Activated naive CD8-positive, alpha-beta T cell treated with anti-CD3 and anti-CD28 coated beads, Interleukin-2, amount 10 ng/mL, durations not matched to agents 7 days and 5 days (primary cell): ENCODE measurements at places on chromosomes 7 and 10. TPM values are rescaled to one million over a fixed set of nuclear protein-coding genes. Genes with fewer than 3 reads are reported as not detected.

GRCh38 chr7:11737723-11738122, 94.3 kb downstream of the THSD7A start:
- no peaks in the 10 kb centered on the region for H3K4me1 ChIP-seq
- H3K4me3 ChIP-seq = no peak overlapping the region
- H3K36me3 ChIP-seq = no peaks in the 10 kb centered on the region
- no peak for DNase-seq
- no peaks in the 10 kb centered on the region for H3K27me3 ChIP-seq

GRCh38 chr7:22572937-22573336, 72.9 kb upstream of the STEAP1B start:
- DNase-seq = no peak
- peaks cover 14% of the 10 kb centered on the region for H3K36me3 ChIP-seq
- peaks cover 38% of the 10 kb centered on the region for H3K4me1 ChIP-seq
- H3K27me3 ChIP-seq = peaks cover 60% of the 10 kb centered on the region
- no peak overlapping the region for H3K4me3 ChIP-seq
- H3K27ac ChIP-seq = no peak overlapping the region

- no peak overlapping the region for H3K27ac ChIP-seq
- H3K4me1 ChIP-seq = no peaks in the 10 kb centered on the region
- peaks cover 9% of the 10 kb centered on the region for H3K27me3 ChIP-seq
- no peak overlapping the region for H3K4me3 ChIP-seq
- DNase-seq = no peak
Observed at GRCh38 chr7:120833546-120833945, 24.4 kb downstream of the TSPAN12 start.

DNA sequence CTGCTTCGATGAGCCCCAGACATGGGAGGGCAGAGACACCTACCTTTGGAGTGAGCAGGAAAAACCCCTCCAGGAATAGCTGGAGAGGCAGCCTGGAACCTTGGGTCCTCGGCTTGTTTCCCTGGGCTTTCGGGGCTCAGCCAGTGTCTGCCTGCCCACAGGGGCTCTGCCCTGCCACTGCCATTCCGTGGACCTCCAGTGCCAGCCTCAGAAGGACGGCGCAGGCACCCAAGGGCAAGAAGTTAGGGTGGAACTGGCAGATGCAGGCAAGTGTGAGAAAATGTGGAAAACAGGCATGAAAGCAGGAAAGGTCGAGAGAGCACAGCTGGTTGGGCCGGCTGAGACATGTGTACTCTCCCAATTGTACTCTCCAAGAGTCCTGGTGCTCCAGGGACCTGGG, 281.5 kb downstream of the GRID1 start:
- no peak for DNase-seq
- no peak overlapping the region for H3K4me3 ChIP-seq
- H3K27me3 ChIP-seq = peaks cover 7% of the 10 kb centered on the region
- no peaks in the 10 kb centered on the region for H3K4me1 ChIP-seq

Gene CPN1
- not detected for total RNA-seq

Gene SYT15B
- 0.47 TPM for total RNA-seq

DNA sequence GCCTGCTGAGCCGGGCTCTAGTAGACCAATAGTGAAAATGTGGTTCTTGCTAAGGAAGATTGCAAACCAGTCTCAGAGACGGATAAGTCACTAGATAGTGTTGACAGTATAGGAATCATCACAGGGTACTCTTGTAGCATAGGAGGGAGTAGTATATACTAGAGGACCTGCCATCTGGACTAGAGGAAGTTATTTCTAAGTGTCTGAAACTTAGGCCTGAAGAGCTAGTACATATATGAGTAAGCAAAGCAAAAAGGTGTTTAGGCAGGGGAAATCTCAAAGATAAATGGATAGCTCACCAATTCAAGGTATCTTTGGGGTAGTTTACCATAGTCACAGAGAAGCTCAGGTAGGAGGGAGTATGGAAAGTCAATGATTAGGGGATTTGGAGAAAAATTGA, 428.1 kb downstream of the CNTNAP2 start:
- DNase-seq = no peak
- no peaks in the 10 kb centered on the region for H3K4me1 ChIP-seq
- no peak overlapping the region for H3K27ac ChIP-seq
- H3K36me3 ChIP-seq = no peaks in the 10 kb centered on the region
- H3K27me3 ChIP-seq = no peaks in the 10 kb centered on the region

DNA sequence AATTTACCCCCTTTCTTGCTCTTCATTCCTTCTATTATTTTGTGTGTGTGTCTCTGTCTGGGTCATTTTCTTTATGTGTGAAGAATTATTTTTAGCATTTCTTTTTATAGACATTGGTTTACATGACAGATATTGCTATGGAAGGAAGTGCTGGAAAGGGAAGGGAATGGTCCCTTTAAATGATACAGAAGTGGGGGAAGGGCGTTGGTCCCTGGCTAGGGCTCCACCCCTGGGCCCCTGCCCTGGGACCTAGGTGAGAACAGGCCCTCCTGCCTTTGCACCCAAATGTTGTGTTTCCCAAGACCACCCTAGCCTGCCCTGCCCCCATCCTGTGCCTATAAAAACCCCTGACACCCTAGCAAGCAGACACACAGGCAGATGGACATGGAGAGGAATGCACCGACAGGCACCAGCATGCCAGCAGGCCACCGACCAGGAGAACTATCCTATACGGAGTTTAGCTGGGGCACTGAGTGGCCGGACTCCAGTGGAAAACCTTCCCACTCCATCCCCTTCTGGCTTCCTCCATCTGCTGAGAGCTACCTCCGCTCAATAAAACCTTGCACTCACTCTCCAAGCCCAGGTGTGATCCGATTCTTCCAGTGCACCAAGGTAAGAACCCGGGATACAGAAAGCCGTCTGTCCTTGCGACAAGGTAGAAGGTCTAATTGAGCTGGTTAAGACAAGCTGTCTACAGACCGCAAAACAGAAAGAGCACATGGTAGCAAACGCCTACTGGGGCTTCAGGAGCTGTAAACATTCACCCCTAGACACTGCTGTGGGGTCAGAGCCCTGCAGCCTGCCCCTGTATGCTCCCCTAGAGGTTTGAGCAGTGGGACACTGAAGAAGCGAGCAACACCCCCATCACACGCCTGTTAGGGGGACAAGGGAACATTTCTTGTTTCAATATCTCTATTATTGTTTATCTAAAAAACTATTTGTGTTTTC, 515.7 kb downstream of the SORCS1 start:
- H3K27me3 ChIP-seq = no peaks in the 10 kb centered on the region
- H3K4me3 ChIP-seq = no peak overlapping the region
- DNase-seq = no peak
- H3K27ac ChIP-seq = no peak overlapping the region

DNA sequence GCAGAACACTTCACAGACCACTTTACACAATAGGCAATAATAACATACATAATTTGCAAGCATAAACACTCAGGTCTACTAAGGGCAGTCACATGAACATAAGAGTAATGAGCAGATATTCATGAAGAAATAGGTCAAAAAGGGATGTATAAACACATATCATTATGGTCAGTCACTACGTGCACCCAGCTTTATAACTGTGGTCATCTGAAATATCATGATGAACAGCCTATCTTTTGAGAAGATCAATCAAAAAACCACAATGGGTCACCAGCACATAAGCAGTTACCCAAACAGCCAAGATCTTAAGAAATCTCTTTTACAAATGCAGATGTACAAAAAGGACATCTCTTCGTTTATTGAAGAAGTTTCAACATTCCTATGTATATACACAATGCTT, 35.5 kb upstream of the DRGX start:
- no peaks in the 10 kb centered on the region for H3K4me1 ChIP-seq
- H3K36me3 ChIP-seq = peaks cover 1% of the 10 kb centered on the region
- H3K4me3 ChIP-seq = no peak overlapping the region
- DNase-seq = no peak
- H3K27ac ChIP-seq = no peak overlapping the region

- peaks cover 6% of the 10 kb centered on the region for H3K27me3 ChIP-seq
- H3K4me1 ChIP-seq = peaks cover 2% of the 10 kb centered on the region
- DNase-seq = no peak
- H3K27ac ChIP-seq = no peak overlapping the region
Observed at GRCh38 chr7:28277364-28277763, 96.8 kb upstream of the JAZF1 start.

GRCh38 chr7:108124820-108125219, 5.3 kb downstream of the LAMB4 start:
- H3K27me3 ChIP-seq = peaks cover 8% of the 10 kb centered on the region
- no peak overlapping the region for H3K27ac ChIP-seq
- no peaks in the 10 kb centered on the region for H3K4me1 ChIP-seq
- H3K4me3 ChIP-seq = no peak overlapping the region
- H3K36me3 ChIP-seq = no peaks in the 10 kb centered on the region

DNA sequence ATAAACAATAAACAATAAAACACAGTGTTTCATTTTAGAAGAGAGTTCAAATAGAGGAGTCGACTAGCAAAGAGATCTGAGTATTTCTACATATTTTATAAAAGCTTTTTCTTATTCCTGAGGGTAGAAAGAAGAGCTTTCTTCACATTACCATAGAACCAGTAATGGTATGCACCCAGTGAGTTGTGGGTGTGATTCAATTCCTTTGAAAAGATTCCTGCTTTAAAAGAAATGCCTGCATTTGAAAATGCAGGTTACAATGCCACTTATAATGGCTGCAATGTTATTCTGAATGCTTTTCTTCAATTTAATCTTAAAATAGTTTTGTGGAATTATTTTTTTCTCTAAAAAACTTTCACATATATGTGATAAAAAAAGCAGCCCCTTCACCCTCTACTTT, 178.1 kb downstream of the CDC14C start:
- no peaks in the 10 kb centered on the region for H3K27me3 ChIP-seq
- no peaks in the 10 kb centered on the region for H3K4me1 ChIP-seq
- no peak overlapping the region for H3K27ac ChIP-seq
- H3K4me3 ChIP-seq = no peak overlapping the region
